ENCODE measurements at places on chromosomes 2 and 18.

- H3K27ac ChIP-seq: no peak overlapping the region
- H3K27me3 ChIP-seq: no peaks in the 10 kb centered on the region
- H3K4me1 ChIP-seq: no peaks in the 10 kb centered on the region
- H3K4me3 ChIP-seq: no peak overlapping the region
Observed at GRCh38 chr2:204505488-204505887, 39.8 kb upstream of the PARD3B start.

GRCh38 chr18:48868468-48869466 is 82.0 kb downstream of the SMAD7 start:
- peak; percentile 30 for DNase-seq
- H3K4me1 ChIP-seq: no peaks in the 10 kb centered on the region
- no peak overlapping the region for H3K4me3 ChIP-seq
- H3K36me3 ChIP-seq: no peaks in the 10 kb centered on the region

- no peak for DNase-seq
- H3K27ac ChIP-seq: no peak overlapping the region
- H3K36me3 ChIP-seq: no peaks in the 10 kb centered on the region
- H3K27me3 ChIP-seq: no peaks in the 10 kb centered on the region
Observed at GRCh38 chr2:109324861-109325260, 195.9 kb downstream of the SH3RF3 start.

DNA sequence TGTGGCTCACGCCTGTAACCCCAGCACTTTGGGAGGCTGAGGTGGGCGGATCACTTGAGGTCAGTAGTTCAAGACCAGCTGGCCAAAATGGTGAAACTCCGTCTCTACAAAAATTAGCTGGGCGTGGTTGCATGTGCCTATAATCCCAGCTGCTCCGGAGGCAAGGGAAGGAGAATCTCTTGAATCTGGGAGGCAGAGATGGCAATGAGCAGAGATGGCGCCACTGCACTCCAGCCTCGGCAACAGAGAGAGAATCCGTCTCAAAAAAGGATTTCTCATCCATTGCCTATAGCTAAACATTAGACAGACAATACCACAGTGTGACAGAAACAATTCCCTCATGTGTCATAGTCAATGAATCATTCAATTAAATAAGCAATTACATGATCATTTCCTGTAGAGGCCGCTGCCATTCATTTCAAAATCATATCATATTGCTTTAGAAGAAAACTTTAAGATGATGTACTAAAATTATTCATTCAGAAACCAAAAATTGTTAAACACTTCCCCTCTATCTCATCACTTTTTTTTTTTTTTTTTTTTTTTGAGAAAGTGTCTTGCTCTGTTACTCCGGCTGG is 69.5 kb upstream of the TGIF1 start:
- H3K27ac ChIP-seq: no peak overlapping the region
- H3K4me3 ChIP-seq: no peak overlapping the region
- no peaks in the 10 kb centered on the region for H3K27me3 ChIP-seq
- no peaks in the 10 kb centered on the region for H3K36me3 ChIP-seq
- DNase-seq: no peak

DNA sequence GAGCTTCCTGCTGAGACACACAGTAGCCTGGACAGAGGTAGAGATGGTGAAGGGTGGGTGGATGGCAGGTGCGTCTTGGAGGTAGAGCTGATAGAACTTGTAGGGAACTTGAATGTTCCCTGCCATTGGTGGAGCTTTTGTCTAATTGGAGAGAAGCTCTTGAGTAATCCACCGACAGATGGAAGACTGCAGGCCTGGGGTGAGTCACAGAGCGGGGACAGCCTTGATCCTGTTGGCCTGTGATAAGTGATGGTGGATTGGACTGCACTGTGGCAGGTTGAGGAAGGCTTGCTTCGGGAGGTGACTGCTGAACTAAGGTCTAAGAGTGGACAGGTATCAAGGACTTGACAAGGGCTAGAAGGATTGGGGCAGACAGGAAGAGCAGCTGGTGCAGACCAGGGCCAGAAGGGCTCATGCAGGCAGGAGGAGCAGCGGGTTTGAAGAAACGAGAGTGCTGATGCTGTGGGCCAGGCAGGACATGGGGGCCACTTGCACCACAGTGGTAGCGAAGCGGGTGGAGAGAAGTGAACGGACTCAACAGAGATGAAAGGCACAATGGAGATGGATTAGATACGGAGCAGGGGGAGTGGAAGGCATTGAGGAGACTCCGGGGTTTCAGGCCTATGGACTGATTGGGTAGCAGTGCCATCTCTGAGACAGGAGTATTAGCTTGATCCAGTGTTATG is 16.3 kb downstream of the CABLES1 start:
- peak; percentile 18 for DNase-seq
- H3K4me1 ChIP-seq: no peaks in the 10 kb centered on the region
- H3K36me3 ChIP-seq: no peaks in the 10 kb centered on the region
- H3K4me3 ChIP-seq: no peak overlapping the region
- H3K27me3 ChIP-seq: no peaks in the 10 kb centered on the region

- H3K36me3 ChIP-seq: no peaks in the 10 kb centered on the region
- H3K27ac ChIP-seq: no peak overlapping the region
- no peak overlapping the region for H3K4me3 ChIP-seq
- H3K27me3 ChIP-seq: no peaks in the 10 kb centered on the region
- DNase-seq: no peak
- peaks cover 56% of the 10 kb centered on the region for H3K4me1 ChIP-seq
Observed at GRCh38 chr2:60496956-60497355, 56.5 kb downstream of the BCL11A start.

- H3K4me1 ChIP-seq: no peaks in the 10 kb centered on the region
- H3K27ac ChIP-seq: no peak overlapping the region
- H3K4me3 ChIP-seq: no peak overlapping the region
- no peaks in the 10 kb centered on the region for H3K36me3 ChIP-seq
- H3K27me3 ChIP-seq: peaks cover 1% of the 10 kb centered on the region
Observed at GRCh38 chr18:37578886-37579513, 13.4 kb upstream of the CELF4 start.

DNA sequence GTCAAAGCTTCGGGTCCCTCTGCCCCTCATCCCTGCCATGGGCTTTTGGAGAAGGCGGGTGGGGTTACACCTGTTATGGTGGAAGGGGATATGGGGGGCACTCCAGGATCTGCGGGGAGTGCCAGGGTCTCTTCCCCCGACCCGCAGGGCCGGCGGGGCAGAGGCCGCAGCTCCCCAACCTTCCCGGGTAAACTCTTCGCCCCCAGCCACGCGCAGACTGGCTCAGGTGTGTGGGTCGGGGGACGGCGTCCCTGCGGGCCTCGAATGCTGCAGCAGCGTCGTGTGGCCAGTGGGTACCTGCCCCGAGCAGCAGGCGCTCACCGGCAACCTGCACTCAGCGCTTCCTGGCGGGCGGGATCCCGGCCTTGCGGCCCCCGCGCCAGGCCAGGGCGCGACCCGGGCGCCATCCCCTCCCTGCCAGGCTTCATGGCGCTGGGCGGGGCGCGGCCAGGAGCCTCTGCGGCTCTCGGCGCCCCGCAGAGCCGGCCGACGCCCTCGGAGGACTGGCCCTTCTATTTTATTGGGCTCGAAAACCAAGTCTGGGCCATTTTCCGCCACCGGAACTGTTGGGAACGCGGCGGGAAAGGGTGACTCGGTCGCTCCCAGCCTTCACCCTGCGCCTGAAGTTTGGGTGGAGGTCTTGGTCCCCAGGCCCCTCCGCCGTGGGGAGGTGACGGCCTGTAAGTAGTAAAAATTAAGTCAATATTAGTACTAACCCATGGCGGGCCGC is 4.5 kb downstream of the GBX2 start:
- H3K36me3 ChIP-seq: no peaks in the 10 kb centered on the region
- H3K27me3 ChIP-seq: peaks cover 39% of the 10 kb centered on the region
- DNase-seq: peak; percentile 42
- H3K4me3 ChIP-seq: no peak overlapping the region
- H3K4me1 ChIP-seq: peaks cover 3% of the 10 kb centered on the region

- H3K4me3 ChIP-seq: no peak overlapping the region
- peak; percentile 4 for DNase-seq
- H3K36me3 ChIP-seq: peaks cover 8% of the 10 kb centered on the region
- H3K27ac ChIP-seq: no peak overlapping the region
- no peaks in the 10 kb centered on the region for H3K4me1 ChIP-seq
- no peaks in the 10 kb centered on the region for H3K27me3 ChIP-seq
Observed at GRCh38 chr2:135904341-135904989, 28.2 kb upstream of the MCM6 start.

- peaks cover 4% of the 10 kb centered on the region for H3K27me3 ChIP-seq
- no peaks in the 10 kb centered on the region for H3K4me1 ChIP-seq
- no peak overlapping the region for H3K4me3 ChIP-seq
- no peak overlapping the region for H3K27ac ChIP-seq
Observed at GRCh38 chr18:23648940-23649607, 13.6 kb downstream of the ANKRD29 start.

DNA sequence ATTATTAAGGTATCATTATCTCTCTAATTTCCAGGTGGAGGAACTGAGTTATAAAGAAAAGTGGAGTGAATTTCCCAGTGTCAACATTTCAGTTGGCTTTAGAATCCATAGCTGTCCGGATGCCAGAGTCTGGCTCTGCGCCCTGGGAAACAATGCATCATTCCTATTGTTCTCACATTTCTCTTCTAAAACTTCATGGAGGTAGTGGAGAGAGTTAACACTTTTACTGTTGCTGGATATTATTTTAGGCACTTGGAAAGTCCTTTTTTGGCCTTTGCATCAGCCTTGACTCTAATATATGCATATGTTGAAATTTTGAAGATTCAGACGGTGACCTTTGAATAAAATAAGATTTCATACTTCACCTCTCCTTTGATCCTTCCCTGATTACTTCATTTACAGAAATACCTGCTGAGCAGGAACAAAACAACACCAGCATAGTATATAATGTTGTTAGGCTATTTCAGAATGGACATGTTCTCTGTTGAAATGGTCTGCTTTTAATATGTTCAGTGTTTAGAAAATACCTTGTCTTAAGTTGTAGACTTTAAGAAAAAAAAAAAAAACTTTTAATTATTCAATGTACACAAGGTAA is 148.8 kb downstream of the EPHA4 start:
- H3K27me3 ChIP-seq: no peaks in the 10 kb centered on the region
- no peak for DNase-seq
- no peak overlapping the region for H3K27ac ChIP-seq
- H3K4me3 ChIP-seq: no peak overlapping the region
- no peaks in the 10 kb centered on the region for H3K36me3 ChIP-seq

GRCh38 chr2:60025496-60025895 is 528.0 kb downstream of the BCL11A start:
- no peak overlapping the region for H3K27ac ChIP-seq
- DNase-seq: no peak
- H3K4me3 ChIP-seq: no peak overlapping the region

GRCh38 chr2:119104414-119104813 is 54.1 kb downstream of the C1QL2 start:
- no peaks in the 10 kb centered on the region for H3K27me3 ChIP-seq
- no peak for DNase-seq
- H3K4me1 ChIP-seq: no peaks in the 10 kb centered on the region
- H3K4me3 ChIP-seq: no peak overlapping the region
- H3K27ac ChIP-seq: no peak overlapping the region

GRCh38 chr2:181231886-181232621 is 225.1 kb upstream of the ITGA4 start:
- H3K4me1 ChIP-seq: no peaks in the 10 kb centered on the region
- no peaks in the 10 kb centered on the region for H3K27me3 ChIP-seq
- H3K27ac ChIP-seq: no peak overlapping the region
- H3K36me3 ChIP-seq: no peaks in the 10 kb centered on the region
- H3K4me3 ChIP-seq: no peak overlapping the region
- no peak for DNase-seq

DNA sequence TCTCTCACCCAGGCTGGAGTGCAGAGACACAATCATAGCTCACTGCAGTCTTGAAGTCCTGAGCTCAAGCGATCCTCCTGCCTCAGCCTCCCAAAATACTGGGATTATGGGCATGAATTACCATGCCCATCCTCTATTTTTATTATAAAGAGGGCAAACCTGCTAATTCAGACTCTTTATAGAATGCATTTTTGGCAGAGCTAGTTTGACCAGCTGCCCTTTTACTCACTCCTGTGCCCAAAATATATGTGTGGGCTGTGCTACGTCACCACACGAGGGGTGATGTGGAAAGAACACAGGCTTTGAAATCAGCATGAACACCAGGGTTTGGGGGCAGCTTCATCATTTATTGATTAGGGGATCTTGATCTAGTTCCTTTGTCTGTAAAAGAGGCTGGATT is 137.8 kb downstream of the CLIP4 start:
- H3K4me3 ChIP-seq: no peak overlapping the region
- no peak for DNase-seq
- H3K4me1 ChIP-seq: no peaks in the 10 kb centered on the region
- no peaks in the 10 kb centered on the region for H3K36me3 ChIP-seq

GRCh38 chr18:79574938-79575525 is 104.6 kb upstream of the CTDP1 start:
- H3K4me1 ChIP-seq: no peaks in the 10 kb centered on the region
- H3K27me3 ChIP-seq: no peaks in the 10 kb centered on the region
- H3K36me3 ChIP-seq: no peaks in the 10 kb centered on the region

DNA sequence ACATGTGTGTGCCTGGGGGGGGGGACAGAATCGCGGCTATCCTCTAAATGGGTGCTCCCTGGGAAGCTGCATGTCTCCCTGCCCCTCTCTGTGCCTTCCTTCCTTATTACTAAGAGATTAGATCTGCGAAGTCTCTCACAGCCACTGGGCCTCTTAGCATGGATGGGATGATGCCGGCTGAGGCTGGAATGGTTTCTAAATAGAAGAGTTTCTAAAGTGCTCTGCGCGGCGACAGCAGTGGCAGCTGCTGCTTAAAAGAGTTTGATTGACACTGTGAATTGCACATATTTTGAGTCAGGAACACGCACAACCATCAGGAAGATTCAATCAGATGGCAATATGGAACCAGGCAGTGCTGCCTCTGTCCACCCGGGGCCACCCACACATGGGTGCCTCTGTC is 163.8 kb downstream of the CLIP4 start:
- no peak for DNase-seq
- no peaks in the 10 kb centered on the region for H3K4me1 ChIP-seq
- no peaks in the 10 kb centered on the region for H3K27me3 ChIP-seq
- no peak overlapping the region for H3K4me3 ChIP-seq
- H3K36me3 ChIP-seq: no peaks in the 10 kb centered on the region
- H3K27ac ChIP-seq: no peak overlapping the region

GRCh38 chr18:58359218-58359617 is 269.7 kb downstream of the ALPK2 start:
- H3K4me1 ChIP-seq: no peaks in the 10 kb centered on the region
- H3K4me3 ChIP-seq: no peak overlapping the region
- H3K27ac ChIP-seq: no peak overlapping the region
- H3K27me3 ChIP-seq: no peaks in the 10 kb centered on the region

- H3K27me3 ChIP-seq: peaks cover 2% of the 10 kb centered on the region
- no peak overlapping the region for H3K27ac ChIP-seq
- H3K36me3 ChIP-seq: no peaks in the 10 kb centered on the region
- DNase-seq: no peak
- H3K4me3 ChIP-seq: no peak overlapping the region
Observed at GRCh38 chr2:623130-623922, 53.9 kb downstream of the TMEM18 start.

GRCh38 chr18:79521416-79522205 is 125.9 kb downstream of the NFATC1 start:
- no peak overlapping the region for H3K4me3 ChIP-seq
- no peaks in the 10 kb centered on the region for H3K36me3 ChIP-seq
- peak overlapping the region; percentile 80 for H3K27ac ChIP-seq
- no peak for DNase-seq
- H3K4me1 ChIP-seq: no peaks in the 10 kb centered on the region
